ENCODE measurements at places on chromosomes 1 and 21.

DNA sequence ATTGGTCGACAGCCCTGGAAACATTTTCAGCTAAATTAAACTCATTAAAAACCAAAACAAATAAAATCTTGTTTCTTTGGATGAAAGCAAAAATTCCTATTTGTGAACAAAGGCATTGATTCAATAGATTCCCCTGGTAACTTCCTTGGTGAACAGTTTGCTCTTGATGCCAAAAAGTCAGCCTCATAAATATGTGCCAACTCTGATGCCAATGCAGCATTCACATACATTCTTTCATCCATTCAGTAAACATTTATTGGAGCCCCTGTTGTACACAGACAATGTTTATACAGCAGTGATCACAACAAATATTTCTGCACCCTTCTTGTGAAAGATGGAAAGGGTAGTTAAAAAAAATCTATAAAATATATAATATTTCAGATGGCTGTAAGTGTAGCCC, 107.8 kb downstream of the PLD5 start:
- no peak for DNase-seq

DNA sequence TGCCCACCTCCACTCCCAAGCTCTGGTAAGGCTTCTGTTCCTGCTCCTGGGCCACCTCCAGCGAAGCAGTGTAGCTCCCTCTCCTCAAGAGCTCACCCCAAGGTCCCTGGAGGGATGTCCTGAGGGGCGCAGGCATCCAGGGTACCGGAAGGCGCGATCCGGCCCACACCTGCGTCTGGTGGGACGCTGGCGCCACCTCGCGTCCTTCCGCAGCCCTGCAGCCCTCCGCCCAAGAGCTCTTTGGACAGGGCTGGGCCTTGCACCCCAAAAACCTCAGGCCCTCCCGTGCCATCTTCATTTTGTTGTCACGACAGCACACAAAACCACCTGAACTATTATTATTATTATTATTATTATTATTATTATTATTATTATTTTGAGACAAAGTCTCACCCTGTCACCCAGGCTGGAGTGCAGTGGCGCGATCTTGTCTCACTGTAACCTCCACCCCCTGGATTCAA, 49.2 kb upstream of the PAX7 start:
- peak; percentile 86 for DNase-seq

- no peak for DNase-seq
These were observed 9.0 kb upstream of the MEF2D start for GRCh38 chr1:156509424-156510034.

DNA sequence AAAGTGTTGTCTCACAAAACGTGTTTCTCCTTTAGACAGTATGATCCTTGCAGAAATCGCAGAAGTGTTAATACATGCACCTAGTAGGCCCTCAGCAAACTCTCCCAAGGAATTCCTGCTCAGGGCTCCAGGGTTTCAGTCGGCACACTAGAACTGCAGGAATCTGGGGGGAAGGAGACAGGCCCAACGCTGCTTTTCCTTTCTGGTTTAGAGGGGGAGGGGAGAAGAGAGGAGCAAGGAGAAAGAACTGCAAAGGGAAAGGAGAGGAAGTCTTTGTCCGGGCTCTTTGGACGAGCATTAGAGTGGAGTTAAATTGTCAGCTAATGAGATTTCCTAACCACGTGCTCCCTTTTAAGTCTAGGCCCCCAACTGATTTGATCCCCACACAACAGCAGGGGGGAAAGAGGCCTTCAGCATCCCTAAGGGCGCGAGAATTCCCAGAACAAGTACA, 103.7 kb upstream of the SOD1 start:
- DNase-seq: no peak

GRCh38 chr1:209260136-209260535, 323.4 kb upstream of the CAMK1G start:
- DNase-seq: no peak

DNA sequence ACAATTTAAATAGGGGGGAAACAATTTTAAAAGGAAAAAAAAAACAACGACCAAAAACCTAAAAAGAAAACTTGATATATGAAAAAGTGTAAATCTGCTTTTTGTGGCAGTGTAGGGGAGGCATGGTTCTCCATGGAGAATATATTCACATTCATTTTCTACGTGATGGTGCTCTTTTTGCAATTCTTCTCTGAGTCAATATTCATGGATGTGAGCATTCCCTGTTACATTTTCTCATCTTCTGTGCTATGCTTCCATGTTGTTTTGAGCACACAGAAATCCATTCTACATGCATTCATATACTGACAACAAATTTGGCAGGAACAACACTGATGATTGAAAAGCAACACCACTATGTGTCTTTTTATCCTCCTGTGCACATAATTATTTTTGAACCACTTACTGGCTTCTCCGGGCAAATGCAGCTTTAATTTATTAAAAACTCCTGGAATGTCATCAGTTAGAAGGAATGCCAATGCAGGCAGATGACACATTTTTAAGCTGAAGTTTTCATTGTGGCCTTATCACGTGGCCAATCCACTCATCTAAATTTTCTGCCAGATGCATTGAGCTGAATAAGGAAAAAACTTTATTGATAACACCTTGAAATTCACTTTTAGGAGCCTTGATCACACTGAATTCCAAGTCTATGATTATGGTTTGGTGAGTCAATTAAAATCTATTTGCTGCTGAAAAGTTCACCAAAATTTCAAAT, 590.6 kb downstream of the NUF2 start:
- no peak for DNase-seq

DNA sequence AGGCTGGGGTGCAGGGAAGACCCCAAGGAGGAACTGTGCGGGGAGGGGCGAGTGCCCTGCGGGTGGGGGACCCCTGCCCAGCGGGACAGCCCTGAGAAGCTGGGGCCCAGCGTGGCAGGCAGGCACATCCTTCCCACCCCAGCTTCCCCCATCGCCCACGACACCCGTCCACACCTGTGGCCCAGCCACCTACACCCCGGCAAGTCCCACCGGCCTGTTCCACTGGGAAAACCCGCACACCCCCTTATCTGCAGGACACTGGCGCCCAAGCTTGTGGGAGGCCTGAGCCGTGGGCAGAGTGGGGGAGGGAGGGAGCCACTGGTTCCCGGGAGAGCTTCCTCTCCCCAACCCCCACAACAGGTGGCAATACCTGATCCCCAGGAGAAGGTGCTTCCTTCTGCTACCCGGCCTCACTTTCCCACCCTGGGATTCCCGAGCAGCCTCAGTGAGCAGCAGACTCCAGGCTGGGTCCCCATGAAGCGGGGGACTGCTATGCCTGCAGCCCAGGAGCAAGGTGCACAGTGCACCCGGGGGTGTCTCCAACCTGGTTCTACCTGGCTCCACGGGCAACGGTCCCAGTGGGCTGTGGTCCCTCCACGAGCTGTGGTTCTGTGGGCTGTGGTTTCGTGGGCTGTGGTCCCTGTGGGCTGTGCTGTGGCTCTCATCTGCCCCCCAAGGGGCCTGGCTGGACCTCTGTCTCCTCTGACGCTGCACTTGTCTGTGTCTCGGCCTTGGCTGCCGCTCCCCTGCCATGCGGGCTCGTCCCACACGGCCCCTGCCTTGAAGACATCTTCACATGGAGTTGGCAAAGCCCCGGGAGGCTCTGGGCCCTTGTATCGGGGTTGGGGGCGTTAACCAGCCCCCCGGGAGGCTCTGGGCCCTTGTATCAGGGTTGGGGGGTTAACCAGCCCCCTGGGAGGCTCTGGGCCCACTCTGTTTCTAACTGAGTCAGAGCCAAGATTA, 37.8 kb upstream of the POFUT2 start:
- no peak for DNase-seq

DNA sequence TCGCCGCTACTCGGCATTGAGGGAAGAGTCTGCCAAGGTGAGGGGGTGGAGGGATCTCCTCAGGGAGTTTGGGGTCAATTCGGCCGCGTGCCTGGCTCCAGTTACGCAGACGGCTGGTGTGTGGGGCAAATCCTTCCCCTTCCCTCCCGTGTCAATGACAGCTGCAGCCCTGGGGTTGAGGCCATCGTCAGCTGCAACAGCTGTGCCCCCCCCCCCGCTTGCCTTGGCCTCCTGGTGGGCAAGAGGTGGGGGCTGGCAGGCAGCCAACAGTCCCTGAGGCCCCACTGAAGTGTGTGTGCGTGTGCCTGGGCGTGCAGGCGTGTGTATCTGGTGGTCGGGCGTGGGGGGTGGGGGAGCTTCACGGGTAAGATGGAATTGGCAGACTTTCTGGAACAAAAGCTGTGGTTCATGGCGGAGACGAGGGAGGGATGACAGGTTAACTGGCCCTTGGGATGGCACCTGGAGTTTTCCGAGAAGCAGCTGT, 25.6 kb downstream of the PPFIA4 start:
- DNase-seq: no peak

DNA sequence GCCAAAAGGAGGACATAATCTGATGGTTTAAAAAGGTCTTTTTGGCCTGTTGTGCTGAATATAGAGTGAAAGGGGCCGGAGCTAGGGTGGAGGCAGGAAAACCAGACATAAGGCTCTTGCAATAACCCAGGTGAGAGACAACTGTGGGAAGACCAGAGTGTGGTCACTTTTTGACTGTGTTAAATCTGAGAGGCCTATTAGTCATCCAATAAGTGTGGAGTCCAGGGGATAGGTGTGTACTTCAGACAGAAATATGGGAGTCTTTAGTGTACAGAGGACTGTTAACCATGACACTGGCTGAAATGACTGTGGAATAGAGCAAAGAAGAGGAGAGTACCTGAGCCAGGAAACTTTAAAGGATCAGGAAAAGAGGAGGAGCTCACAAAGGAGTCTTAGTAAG, 89.3 kb downstream of the VAV3 start:
- no peak for DNase-seq

GRCh38 chr1:117665556-117666270, 59.9 kb downstream of the TENT5C start:
- DNase-seq: no peak

GRCh38 chr1:206002160-206002559, 1.0 kb downstream of the RAB7B start:
- no peak for DNase-seq

DNA sequence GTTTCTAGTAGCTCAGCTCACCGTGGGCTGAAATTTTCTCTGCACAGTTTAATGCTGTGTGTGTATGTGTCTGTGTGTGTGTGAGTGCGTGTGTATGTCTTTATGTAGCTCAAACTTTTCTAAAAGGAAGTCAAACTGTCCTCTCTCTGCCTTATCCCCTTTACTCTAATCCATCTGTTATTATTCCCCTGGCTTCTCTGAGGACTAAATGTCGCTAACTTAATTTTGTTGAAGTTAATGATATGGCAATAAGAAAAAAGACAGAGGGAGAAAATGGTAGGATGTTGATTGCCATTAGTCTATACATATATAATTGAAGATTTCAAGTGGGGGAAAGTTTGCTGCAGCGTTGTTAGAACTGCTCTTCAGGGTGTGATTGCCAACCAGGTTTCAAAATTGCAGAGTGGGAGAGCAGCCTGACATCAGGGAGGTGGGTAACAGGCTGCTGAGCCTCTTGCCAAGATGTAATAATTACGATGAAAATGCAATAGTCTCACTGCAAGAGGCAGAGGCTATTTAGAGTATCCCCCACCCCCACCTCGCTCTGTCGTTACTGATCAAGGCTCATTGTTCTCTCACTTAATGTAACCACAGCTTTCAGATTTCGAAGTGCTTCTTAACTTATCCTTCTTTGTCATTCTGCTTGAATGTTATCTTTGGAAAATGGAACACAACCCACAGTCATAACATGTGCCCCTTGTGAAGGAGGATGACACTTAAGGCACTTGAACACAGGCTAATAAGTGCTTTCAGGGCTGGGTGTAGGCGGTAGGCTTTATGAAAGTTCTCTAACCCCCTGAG, 559.0 kb upstream of the PLXNA2 start:
- no peak for DNase-seq

- DNase-seq: no peak
These were observed 55.6 kb downstream of the CLSTN1 start for GRCh38 chr1:9767964-9768668.

DNA sequence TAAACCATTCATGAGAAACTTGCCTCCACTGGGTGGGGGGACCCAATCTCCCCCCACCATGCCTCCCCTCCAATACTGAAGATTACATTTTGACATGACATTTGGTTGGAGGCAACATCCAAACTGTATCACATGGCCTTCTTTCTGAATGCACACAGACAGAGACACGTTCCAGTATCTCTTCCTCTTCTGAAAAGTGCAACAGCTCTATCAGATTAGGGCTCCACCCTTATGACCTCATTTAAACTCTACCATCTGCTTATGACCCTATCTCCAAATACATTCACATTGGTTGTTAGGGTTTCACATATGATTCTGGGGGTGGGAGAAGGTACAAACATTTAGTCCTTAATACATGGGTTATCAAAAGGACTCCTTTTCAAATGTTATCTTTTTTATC, 481.8 kb upstream of the NFIA start:
- DNase-seq: no peak

- DNase-seq: no peak
These were observed 733.1 kb downstream of the MATN1 start for GRCh38 chr1:29990304-29990703.

DNA sequence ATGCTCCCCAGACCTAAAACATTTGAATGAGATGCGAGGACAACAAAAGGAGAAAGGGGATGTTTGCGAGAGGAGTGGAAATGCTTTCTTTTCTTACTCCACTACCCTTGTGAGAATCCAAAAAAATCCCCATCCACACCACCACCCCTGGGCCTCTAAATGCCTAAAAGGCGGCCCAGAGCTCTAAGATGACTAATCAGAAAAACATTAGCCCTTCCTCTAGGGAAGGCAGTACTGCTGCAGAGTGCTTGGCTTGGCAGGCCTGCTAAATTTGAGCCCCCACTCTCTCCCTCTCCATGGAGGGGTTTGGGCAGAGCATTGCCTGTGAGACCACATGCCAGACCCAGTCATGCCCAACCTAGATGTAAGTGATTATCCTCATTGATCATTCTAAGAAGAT, 347.9 kb downstream of the USH2A start:
- peak; percentile 25 for DNase-seq

- no peak for DNase-seq
These were observed 33.3 kb upstream of the SUCO start for GRCh38 chr1:172499636-172500141.

DNA sequence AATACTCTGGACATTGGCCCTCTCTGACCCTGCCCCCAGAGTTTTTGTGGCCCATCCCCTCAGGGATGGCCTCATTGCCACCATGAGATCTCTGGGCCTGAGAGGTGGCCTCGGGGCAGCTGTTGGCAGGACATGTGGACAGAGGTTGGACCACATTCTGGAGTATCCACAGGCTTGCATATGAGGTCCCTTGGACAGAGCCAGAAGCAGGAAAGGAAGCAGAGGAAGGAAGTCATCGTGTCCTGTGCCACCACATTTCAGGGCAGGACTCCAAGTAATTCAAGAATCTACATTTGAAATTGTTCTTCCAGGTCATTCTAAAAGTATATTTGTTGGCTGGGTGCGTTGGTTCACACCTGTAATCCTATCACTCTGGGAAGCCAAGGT, 95.9 kb upstream of the PPP2R5A start:
- DNase-seq: no peak

DNA sequence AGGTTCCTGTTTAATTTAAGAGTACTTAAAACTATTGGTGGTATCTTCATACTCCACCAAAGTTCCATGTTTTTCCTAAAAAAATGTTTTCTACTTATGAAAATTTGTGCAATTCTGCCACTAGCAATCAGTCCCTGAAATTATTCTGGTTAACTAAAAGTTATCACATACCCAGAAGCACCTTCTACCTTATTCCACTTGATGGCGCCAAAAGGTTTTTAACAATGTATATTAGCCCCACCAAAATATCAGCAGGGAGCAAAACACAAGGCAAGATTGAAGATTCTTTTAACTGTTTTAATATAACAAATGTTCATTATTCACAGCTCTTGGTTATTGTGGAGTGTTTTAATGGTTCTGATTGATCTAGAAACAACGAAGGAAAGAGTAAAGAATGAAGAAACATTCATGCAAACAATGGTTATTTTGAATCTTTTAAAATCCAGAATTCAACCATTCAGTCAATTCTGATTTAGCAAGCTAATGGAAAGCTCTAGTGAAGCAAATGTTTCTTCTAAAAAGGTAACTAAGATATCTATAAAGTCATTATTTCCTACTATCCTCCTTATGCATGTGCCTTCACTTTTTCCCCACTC, 67.2 kb downstream of the TTLL7 start:
- peak; percentile 51 for DNase-seq
